Stimulated activated effector memory CD8-positive, alpha-beta T cell treated with anti-CD3 and anti-CD28 coated beads, Interleukin-12 subunit alpha, Interleukin-12 subunit beta, amount 100 ng/mL, for 72 hours (primary cell): ENCODE measurements at places on chromosomes 4 and X.

DNA sequence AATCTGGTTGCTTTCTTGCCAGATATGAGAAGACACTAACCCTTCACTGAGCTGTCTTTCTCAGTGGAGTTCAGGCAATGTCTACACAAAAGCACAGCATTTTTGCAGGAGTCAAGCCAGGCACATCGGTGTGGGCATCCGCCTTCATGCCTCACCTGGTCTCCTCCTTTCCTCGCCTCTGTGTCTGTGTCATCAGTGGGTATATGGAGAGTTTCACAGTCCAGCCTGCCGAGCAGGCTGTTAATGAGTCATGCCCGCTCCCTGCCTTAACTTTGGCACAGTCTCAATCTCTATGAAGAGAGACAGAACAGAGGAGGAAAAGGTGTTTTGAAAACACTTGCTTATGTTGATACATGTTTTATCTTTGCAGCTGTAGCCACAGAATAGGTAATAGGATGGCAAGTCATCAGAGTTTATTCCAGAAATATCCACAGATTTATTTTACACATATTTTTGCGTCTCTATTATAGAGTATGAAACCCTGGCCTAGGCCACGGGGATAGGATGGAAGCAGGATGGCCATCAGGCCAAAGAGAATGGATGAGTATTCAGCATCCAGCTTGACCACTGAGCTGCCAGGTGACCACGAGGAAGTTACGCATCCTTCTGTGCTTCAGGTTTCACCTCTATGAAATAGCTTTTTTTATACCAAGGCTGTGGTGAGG lies 32.8 kb upstream of the MAML3 start:
- DNase-seq, result no peak

- DNase-seq, result no peak
Measured at GRCh38 chr4:57443787-57444186, 333.6 kb upstream of the IGFBP7 start.

DNA sequence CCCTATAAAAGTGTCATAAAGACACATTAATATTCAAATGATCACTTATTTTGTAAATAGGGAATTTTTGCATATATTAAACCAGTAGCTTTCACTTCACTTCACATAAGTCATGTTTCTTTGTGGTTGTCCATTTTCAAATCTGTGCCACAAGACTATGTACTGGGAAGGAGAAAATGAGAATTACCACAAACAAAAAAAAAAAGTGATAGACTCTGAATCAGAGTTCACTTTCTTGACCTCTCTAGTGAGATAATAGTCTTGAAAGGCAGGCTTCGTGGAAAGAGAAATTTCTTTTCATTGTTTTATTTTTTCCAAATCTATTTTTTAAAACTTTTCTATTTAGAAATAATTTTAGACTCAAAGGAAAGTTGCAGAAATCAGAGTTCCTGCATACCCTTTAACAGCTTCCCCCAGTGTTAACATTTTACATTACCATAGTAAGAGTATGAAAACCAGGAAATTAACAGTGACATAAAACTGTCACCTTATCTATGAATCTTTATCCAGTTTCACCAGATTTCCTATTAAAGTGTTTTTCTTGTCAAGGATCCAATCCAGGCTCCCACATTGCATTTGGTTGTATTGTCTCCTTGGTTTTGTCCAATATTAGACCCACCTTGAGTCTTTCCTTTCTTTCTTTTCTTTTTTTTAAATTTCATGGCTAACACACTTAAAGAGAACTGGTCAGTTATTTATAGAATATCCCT lies 215.4 kb upstream of the PGRMC2 start:
- DNase-seq, result no peak

DNA sequence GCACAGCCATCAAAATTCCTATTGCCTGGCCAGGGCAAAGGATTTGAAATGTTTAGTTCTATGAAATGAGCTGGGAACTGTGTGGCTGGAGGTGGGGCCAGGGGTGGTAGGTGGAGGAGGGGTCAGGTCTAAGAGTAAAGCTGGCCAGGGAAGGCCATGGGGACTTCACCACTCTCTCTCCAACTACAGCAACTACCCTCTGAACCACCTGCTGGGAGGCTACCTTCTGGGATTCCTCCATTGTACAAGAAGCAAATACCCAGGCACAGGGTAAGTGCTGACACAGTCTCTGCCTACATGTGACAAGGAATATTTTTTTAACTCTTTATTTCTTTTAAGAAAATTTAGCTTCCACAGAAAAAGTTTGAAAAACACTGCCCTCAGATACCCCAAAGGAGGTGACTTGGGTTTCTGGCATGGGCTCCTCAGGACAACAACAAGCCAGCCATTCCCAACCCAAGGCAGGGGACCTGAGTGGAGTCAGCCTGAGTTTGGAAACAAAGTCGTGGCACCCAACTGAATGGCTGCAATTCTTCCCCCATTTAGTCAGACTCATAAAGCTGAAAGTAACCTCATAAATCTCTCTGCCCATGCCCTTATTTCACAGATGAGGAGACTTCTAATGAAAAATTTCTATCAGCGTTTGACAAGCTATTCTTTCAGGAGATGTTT lies 593.8 kb upstream of the DIPK2B start:
- DNase-seq, result no peak

DNA sequence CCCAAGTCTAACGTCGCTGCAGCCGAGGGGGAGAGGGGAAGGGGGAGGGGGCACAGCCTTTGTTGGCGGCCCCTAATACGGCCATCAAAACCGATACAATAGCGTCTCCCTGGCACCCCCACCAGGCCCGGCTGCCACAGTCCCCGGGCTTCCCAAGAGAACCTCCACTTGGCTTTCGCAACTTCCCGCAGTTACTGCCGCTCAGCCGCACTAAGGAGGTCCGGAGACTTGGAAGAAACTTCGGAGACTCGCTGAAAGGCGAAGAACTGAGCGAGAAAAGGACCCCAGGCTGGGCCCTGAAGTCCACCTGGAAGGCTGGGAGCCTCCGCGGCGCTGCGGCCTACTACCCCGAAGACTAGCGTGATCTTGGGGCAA lies 2.8 kb downstream of the NKX6-1 start:
- DNase-seq, result no peak

GRCh38 chrX:27995611-27996010 lies 14.4 kb upstream of the DCAF8L1 start:
- no peak for DNase-seq

GRCh38 chr4:130814896-130815295 lies 1718.9 kb downstream of the C4orf33 start:
- DNase-seq, result no peak

- no peak for DNase-seq
Measured at GRCh38 chr4:87038837-87039615, 104.2 kb downstream of the AFF1 start.
